ENCODE measurements at places on chromosomes 16 and 17.

- DNase-seq: no peak
These were observed 3.1 kb downstream of the CHST5 start for GRCh38 chr16:75532791-75533190.

DNA sequence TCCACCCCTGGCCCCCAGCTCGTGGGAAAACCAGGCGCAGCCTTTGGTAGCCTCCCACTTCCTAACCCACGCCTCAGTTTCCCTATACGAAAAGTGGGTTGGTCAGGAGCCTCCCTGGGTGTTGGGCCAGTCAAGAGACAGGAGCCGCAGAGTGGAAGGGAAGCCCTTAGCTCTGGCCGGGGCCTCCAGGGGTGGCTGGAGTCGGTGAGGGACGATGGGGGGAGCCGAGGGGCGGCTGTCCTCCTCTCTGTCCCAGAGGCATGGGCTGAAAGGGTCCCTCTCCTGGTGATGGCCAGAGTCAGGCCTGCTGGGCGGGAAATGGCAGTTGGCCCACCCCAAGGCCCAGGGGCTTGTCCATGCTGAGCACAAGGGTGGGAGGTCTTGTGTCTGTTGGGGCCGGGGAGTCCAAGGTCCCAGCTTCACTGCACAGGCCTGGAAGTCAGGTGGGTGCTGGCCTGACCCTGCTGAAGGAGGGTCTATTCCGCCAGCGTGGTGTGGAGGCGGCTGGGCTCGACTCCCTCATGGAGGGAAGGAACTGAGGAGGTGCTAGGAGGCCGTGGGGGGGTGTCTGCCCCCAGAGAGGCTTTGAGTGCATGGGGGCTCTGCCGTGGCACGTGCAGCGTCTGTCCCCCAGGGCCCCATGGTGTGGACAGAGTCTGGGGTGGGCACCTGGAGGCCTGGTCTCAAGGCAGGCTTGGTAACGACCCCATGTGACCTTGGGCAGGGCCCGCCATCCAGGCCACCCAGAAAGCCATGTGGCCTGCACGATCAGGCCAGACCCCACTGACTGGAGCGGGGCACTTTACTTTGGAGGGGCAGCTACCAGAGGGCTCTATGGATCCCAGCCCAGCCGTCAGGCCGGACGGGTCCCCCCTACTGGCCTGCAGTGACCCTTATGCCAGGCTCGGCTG lies 1.1 kb downstream of the SLC16A3 start:
- DNase-seq: no peak

- DNase-seq: no peak
These were observed 1253.7 kb upstream of the CDH8 start for GRCh38 chr16:63289834-63290460.

GRCh38 chr17:38578229-38579082 lies 27.3 kb downstream of the SRCIN1 start:
- no peak for DNase-seq

- no peak for DNase-seq
These were observed 17.7 kb downstream of the YPEL2 start for GRCh38 chr17:59349178-59349577.

GRCh38 chr17:14826358-14826757 lies 438.8 kb downstream of the PMP22 start:
- DNase-seq: no peak

- no peak for DNase-seq
These were observed 78.2 kb downstream of the AMFR start for GRCh38 chr16:56347166-56347565.

- no peak for DNase-seq
These were observed 705.7 kb downstream of the MAF start for GRCh38 chr16:78894886-78895285.

DNA sequence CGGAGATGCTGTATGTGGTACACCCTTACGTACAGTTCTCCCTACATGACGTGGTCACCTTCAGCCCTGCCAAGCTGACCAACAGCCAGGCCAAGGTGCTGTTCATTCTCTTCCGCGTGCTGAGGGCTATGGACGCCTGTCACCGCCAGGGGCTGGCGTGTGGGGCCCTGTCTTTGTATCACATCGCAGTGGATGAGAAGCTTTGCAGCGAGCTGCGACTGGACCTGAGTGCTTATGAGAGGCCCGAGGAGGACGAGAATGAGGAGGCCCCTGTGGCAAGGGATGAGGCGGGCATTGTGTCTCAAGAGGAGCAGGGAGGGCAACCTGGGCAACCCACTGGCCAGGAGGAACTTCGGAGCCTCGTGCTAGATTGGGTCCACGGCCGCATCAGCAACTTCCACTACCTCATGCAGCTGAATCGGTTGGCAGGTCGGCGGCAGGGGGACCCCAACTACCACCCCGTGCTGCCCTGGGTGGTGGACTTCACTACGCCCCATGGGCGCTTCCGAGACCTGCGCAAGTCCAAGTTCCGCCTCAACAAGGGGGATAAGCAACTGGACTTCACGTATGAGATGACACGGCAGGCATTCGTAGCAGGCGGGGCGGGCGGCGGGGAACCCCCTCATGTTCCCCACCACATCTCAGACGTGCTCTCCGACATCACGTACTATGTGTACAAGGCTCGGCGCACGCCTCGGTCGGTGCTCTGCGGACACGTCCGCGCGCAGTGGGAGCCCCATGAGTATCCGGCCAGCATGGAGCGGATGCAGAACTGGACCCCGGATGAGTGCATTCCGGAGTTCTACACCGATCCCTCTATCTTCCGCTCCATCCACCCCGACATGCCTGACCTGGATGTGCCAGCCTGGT lies 1.4 kb downstream of the WDR81 start:
- DNase-seq: no peak

- DNase-seq: no peak
These were observed 48.7 kb downstream of the GPRC5B start for GRCh38 chr16:19835968-19836421.

DNA sequence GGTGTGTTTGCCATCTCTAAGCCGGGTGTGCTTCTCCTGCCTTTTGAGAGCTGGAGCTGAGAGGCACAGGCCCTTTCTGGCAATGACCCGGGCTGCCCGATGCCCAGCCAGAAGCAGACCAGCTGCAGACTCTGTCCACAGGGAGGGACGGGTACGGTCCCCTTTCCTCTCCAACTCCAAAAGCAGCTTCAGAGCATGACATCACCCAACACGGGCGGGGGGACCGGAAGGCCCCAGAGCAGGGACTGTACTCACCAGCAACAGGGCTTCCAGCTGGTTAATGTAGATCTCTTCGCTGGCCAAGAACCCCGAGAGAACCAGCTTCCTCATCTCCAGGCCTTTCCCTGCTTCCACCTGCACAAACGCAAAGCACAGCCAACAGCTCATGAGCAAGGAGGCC lies 79.4 kb downstream of the ABR start:
- no peak for DNase-seq

DNA sequence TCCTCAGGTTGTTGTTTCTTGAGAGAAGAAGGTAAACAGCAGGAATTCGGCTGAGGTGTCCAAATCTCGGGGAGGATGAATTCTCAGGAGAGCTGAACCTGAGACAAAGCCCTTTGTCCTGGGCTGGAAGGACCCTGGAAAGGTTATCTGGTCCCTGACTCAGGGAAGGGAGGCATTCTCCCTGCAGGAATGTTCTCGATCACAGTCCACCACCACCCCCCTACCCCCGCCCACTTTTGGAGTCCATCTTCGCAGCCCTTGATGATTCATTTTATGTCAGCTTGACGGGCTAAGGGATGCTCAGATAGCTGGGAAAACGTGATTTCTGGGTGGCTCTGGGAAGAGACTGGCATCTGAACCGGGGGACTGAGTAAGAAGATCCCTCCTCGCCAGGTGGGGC lies 1.4 kb upstream of the CEP295NL start:
- DNase-seq: no peak

GRCh38 chr17:43324205-43324893 lies 74.4 kb upstream of the ARL4D start:
- no peak for DNase-seq

DNA sequence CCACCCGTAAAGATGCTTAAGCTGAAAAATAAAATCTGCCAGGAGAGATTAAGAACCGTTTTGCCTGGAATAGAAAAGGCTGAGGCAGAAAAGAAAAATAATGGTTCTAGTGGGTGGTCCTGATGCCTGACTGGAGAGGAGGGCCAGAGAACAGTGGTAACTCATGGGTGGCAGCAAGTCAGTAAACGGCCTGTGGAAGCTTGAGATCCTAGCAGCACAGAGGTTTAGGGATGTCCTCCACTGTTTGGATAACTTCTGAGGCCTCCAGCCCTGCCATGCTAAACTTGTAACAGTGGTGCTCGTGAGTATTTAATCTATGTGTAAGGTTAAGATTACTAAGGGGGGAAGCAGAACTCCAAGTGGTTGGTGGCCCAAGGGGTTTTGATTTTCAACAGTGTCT lies 21.2 kb upstream of the PHAF1 start:
- DNase-seq: no peak

DNA sequence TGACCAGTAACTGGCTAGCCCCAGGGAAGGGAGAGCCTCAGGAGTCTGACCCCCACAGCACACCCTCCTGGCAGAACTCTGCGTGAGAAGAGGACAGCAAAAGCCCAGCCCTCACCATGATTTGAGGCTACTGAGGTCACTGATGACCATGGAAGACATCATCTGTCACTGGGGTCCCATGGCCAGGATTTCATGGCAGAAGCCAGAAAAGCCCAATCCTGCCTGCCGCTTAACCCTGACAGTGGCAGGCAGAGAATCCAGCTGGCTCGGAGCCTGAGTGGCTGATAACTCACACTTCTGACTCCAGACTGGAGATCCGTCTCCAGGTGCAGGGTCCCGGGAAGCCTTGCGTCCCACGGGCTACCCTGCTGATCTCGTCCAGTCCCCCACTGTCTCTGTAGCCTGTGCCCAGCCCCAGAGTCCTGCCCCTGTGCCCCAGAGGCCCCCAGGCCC lies 17.5 kb downstream of the GRIN2C start:
- no peak for DNase-seq

GRCh38 chr17:78128551-78129350 lies at the start of gene TMC6:
TSS of gene TMC6 (minus strand) at chr17:78128755. CDS start at chr17:78126832, 1,923 bp downstream.
- no peak for DNase-seq

DNA sequence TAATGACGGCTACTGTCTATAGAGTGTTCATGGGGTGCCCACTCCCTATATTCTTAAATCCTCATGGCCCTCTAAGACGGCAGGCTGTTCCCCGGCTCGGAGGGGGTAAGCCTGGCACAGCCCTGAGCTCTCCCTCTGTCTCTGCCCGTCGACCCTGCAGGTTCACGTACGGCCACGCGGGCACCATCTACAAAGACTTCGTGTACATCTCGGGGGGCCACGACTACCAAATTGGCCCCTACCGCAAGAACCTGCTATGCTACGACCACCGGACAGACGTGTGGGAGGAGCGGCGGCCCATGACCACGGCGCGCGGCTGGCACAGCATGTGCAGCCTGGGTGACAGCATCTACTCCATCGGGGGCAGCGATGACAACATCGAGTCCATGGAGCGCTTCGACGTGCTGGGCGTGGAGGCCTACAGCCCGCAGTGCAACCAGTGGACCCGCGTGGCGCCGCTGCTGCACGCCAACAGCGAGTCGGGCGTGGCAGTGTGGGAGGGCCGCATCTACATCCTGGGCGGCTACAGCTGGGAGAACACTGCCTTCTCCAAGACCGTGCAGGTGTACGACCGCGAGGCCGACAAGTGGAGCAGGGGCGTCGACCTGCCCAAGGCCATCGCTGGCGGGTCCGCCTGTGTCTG lies 13.2 kb downstream of the KLHL36 start:
- no peak for DNase-seq

GRCh38 chr16:67456391-67457081 lies 24.4 kb downstream of the ATP6V0D1 start:
- no peak for DNase-seq

GRCh38 chr16:88597856-88598491 lies 27.8 kb downstream of the ZC3H18 start:
- no peak for DNase-seq

DNA sequence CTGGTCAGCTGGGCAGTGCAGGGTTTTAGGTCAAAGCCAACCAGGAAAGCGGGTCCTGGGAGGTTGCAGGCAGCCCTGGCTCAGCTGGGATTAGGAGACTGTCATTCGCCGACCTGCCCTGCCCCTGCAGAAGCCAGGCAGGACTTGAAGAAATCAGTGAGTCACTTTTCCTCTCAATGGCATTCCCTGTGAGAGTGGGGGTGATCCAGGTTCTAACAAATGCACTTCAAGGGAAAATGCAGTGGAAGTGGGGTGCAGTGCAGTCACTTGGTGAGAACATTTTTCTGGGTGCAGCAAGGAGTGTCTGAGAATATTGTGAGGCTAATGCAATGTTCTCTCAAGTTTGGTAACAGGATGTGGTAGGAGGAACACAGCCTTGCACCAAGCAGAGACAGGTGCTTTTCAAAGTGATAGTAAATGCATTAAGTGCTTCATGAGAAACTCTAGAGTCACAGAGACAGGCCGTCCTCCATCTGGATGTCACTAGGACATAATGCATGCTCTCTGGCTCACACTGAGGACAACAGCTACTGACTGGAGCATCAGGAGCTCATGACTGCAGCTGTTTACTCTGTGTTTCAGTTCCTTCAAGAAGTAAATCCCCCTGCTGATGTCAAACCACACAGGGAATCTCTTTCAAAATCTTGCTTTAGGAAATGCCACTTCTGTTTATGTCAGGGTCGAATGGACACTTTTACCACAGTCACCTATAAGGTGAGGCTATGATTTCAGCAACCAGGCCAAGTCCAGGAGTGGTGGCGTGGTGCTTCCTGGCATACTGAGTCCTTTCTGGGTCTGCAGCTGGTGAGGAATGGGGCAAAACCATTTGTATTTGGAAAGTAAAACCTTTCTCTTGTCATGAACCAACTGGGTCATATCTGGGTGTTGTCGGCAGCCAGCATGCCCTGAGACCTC lies 16.7 kb downstream of the CDK5R1 start:
- DNase-seq: no peak

All from NCI-H1048 (cell line).